ENCODE measurements at places on chromosomes 6 and 20.
A peak's percentile ranks its signal among the peaks of the same experiment; 100 is the strongest.

GRCh38 chr6:21046276-21046675, 512.0 kb downstream of the CDKAL1 start:
- no peak for DNase-seq

DNA sequence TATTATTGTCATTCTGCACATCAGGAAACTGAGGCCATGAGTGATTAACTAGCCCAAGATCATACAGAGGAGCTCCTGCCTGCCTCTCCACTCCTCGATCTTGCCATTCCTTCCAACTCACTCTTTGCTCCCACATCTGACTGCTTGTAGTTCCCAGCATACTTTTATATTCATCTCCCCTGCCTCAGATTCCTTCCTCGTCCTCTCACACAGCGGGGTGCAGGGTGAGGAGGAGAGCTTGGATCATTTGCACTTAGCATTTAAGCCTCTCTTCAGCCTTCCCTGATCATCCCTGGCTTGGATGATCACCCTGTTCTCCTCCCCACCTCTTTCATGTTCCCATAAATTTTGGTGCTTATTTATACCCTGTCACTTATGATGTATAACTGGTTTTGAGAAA, 515.1 kb upstream of the SOX4 start:
- DNase-seq: no peak

DNA sequence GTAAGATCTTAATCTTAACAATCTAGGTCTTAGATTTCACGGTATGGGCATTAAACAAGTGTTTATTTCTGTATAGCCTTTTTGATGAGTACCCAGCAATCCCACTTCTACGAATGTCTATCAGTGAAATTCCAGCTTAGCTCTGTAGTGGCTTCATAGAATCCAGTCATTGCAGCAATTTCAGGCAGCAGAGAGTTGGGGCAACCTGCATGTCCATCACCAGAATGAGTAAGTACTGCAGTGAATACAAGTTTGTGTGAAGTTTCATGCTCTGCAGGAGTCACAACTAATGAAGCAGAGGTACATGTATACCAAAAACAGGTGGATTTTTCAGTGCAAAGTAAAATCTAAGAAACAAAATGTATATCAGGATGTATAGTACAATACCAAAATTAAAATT, 151.7 kb downstream of the OR2B2 start:
- DNase-seq: no peak

GRCh38 chr6:10482636-10483257, 38.4 kb upstream of the GCNT2 start:
- no peak for DNase-seq

GRCh38 chr6:53244399-53244931, 95.8 kb upstream of the GCM1 start:
- no peak for DNase-seq

GRCh38 chr20:37223053-37223452, 38.6 kb downstream of the GHRH start:
- no peak for DNase-seq

DNA sequence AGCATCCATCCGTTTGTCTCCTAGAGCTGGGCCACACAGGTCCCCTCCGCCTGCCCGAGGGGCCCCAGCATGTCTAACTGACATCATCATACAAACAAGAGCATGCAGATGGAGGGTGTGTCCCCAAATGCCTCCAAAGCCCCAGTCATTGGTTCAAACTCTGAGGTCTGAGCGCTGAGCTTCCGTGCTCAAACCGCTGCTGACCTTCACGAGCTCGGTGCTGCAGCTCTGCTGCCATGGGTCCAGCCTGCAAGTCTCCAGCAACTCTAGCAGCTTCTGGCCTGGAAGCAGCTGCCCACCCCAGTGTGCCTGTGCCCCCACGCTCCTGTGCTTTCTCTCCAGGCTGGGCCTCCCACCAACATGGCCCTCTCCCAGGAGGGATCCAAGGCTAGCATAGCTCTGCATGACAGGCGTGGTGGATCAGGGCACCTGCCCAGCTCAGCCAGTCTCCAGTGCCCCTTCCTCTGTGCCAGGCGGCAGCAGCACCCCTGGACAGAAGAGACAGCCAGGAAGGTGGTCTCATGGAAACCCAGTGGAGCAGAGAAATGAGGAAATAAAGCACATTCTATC, 131.6 kb upstream of the PMEPA1 start:
- DNase-seq: no peak

GRCh38 chr6:141464490-141464889, 668.2 kb upstream of the GJE1 start:
- DNase-seq: peak; percentile 99

- DNase-seq: no peak
Measured at GRCh38 chr6:157944983-157945931, 36.4 kb upstream of the SYNJ2 start.

- no peak for DNase-seq
Measured at GRCh38 chr6:14656078-14656521, 538.5 kb downstream of the CD83 start.

DNA sequence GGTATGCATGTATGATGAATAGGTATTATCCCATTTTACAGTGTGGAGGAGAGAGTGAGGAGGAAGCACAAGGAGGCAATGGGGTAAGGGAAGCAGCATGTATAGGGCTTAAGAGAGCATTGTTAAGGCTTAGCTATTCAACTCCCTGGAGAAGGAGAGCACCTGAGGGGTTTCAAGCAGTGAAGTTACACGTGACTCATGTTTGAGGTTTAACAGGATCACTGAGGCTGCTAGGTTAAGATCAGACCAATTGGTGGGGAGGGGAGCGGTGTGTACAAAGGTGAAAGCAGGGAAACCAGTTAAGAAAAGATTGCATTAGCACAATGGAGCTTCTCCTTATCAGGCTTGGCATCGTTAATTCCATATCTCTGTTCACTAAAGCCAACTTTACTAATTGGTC, 64.4 kb upstream of the NHSL1 start:
- DNase-seq: no peak

Measured in NCI-H1092 treated with DMSO at 0.1 percent for 48 hours (cell line).